Fibroblast of villous mesenchyme (primary cell): ENCODE measurements at places on chromosomes 12 and 14. TPM values are rescaled to one million over a fixed set of nuclear protein-coding genes. Genes with fewer than 3 reads are reported as not detected.

IQSEC3 gene
- total RNA-seq, result under 0.01 TPM in 2 replicates

TMEM253 gene
- total RNA-seq, result 0.64 TPM in 1 of 2 replicates, not detected in the other

PPP1R36 gene
- 0.97 and 3.5 TPM in 2 replicates for total RNA-seq

DNA sequence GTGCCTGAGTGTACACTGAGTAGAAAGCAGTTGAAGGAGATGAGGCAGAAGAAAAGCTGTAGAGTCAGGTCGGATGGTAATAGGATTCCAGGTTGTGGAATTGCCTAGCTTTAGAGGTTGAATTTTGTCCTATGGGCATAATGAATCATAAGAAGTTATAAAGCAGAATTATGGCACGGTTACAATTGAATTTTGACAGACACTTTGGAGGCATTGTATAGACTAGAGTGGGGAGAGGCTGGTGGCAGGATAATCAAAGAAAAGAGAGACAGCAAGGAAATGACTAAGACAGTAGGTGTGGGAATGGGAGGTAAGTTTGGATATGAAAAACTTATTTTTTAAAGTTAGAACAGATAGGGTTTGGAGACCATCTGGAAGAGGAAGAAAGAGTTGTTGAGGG is 102.6 kb downstream of the NTN4 start:
- no peak for DNase-seq

DNA sequence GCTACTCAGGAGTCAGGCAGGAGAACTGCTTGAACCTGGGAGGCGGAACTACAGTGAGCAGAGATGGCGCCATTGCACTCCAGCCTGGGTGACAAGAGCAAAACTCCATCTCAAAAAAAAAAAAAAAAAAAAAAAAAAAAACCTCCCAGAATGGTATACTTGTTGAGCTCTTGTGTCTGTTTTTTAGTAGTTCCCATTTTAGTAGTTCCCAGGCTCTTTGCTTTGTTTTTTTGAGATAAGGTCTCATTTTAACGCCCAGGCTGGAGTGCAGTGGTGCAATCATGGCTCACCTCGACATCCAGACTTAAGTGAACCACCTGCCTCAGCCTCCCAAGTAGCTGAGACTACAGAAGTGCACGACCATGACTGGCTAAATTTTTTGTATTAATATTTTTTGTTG is 13.4 kb downstream of the ATXN2 start:
- no peak for DNase-seq

DNA sequence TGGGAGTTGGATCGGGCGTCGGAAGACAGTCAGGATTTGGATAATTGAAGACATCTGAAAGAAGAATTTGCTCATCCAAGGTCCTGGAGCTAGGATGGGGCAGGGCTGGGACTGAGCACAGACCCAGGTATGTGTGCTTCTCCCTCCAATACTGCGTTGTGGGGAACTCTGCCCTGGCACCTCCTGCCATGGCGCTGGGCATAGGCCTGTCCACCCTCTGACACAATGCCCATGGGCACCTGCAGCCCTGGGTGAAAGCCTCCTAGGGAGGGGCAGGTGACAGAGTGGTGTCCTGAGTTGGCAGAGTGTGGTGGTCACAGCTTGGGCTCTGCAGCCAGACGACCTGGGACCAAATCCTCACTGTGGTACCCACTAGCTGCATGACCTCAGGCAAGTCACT is 53.3 kb downstream of the CALM1 start:
- no peak for DNase-seq

DNA sequence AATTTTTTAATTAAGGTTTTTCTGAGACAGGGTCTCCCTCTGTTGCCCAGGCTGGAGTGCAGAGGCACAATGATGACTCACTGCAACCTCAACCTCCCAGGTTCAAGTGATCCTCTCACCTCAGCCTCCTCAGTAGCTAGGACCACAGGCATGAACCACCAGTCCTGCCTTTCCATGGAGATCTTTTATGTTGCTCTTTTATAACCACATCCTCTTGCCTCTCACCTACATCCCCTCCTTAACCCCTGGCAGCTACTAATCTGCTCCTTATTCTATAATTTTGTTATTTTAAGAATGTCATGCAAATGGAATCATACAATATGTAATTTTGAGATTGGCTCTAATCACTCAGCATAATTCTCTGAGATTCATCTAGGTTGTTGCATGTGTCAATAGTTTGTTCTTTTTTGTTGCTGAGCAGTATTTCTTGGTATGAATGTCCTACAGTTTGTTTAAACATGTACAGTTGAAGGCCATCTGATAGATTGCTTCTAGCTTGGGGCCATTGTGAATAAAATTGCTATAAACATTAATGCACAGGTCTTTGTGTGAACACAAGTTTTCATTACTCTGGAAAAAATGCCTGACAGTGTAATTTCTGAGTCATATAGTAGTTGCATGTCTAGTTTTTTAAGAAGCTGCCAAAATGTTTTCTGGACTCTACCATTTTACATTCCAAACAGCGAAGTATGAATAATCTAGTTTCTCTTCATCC is 249.2 kb upstream of the AMIGO2 start:
- no peak for DNase-seq

DNA sequence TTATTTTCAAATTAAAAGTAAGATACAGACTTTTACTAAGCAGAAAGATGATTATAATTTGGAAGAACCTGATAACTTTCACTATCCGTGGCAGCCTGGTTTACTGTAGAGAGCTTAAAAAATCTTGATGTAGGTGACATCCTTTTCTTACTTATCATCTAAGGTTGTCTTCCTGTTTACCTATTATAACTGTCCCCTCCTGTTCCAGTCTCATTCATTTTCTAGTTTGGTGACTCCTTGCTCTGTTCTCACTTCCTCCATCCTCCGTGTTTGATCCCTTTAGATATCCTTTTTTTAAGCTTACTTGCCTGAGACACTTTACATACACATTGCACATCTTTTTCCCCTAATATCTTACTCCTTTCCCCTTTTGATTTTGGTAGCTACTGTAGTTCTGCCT is 27.5 kb downstream of the CCDC91 start:
- DNase-seq, result no peak

GRCh38 chr14:92109490-92109889 is 3.1 kb upstream of the ATXN3 start:
- no peak for DNase-seq

DNA sequence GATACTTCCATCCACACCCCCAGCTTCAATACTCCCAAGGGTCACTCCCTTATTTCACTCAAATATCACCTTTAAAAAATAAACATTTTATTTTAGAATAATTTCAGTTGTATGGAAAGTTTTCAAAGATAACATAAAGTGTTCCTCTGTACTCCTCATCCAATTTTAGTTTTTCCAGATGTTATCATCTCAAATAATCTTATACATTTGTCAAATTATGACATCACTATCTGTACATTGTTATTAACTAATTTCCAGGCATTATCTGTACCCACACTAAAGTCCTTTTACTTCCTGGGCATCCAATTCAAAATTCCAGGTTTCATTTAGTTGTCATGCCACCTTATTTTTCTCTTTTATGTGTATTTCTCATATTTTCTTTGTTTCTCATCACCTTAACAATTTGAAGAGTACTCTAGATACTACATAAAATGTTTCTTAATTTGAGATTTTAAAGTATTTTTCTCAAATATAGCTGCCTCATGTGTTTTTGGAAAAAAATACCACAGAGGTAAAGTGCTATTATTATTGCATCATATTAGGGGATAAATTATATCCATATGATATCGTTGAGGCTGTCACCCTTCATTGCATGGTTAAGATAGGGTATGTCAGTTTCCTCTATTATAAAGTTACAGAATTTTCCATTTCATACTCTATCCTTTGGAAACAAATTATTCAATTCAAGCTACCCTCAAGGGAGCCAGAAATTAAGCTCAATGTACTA is 571.0 kb downstream of the SLC6A15 start:
- no peak for DNase-seq

- DNase-seq, result no peak
These were observed 70.0 kb downstream of the TMEM132C start for GRCh38 chr12:128337071-128337345.

GRCh38 chr12:29656762-29657538 is 126.8 kb downstream of the TMTC1 start:
- DNase-seq, result no peak
